ENCODE measurements at places on chromosomes 3 and 15.

DNA sequence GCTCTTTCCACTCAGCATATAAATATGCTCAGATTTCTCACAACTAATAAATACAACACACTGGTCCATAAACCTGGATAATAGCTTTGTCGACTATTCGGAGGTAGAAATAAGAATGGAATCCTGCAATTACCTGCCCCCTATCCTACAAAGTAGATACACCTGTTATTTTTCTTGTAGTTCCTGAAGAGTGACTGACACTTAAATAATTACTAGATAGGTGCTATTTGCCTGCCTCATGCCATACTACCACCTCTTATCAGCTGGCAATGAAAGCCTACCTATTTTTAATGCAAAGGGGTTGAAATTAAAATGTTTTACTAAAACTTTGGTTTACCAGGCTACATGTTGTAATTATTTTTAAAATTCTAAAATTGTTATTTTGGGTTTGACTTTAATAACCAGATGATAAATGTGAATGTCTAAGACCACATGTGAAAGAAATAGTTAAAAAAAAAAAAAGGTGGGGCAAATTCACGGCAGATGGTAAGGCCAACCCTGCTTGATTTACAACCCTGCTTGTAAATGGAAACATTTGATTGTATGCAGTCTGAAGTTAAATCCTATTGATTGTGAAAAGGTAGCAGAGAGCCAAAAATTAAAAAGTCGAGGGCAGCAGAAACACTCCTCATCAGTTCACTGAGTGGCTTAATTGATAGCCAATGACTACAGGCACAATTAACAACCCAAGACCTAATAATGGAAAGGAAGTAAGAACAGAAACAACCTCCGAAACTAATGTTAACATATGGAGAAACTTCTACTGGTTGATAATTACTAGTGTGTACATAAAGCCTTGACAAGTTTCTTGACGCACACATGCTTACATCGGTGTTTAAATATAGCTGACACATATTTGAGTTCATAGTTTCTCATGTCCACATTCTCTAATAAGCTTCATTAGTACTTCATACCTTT lies 8.9 kb downstream of the PEAK1 start:
- DNase-seq = no peak

GRCh38 chr3:149460117-149460516 lies 14.4 kb upstream of the TM4SF4 start:
- DNase-seq = peak; percentile 40

- DNase-seq = no peak
These were observed 50.3 kb downstream of the SHQ1 start for GRCh38 chr3:72797773-72798543.

DNA sequence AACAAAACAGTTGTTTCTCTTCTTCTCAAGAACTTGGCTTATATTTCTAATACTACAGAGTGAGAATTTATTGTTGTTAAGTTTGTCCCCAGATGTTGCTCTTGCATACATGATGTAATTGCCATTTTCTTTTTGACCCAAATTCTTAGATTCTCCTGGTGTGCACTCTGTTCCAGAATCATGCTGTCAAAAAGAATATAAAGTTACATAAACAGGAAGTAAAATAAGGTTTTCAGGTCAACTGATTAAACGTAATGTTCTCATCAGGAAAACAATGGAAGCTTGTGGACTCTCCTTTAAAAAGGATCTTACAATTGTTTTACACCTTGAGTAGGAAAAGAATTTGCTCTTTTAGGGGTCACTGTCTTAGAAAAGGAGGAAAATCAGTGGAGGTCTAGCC lies 121.8 kb downstream of the ADAM10 start:
- DNase-seq = no peak

GRCh38 chr15:68419301-68420175 lies 12.4 kb downstream of the ITGA11 start:
- no peak for DNase-seq
